ENCODE measurements at places on chromosomes 7 and 10. TPM values are rescaled to one million over a fixed set of nuclear protein-coding genes. Genes with fewer than 3 reads are reported as not detected.
A peak's percentile ranks its signal among the peaks of the same experiment; 100 is the strongest.

- no peaks in the 10 kb centered on the region for H3K4me1 ChIP-seq
- no peak overlapping the region for H3K4me3 ChIP-seq
- no peak for DNase-seq
These were observed 122.7 kb upstream of the TMEM229A start for GRCh38 chr7:124155432-124156022.

Gene CALCR
- total RNA-seq = 0.44 TPM

GRCh38 chr7:138328215-138328614, 131.8 kb upstream of the TRIM24 start:
- H3K4me3 ChIP-seq = no peak overlapping the region
- no peak overlapping the region for H3K27ac ChIP-seq
- H3K36me3 ChIP-seq = peaks cover 28% of the 10 kb centered on the region
- H3K27me3 ChIP-seq = no peaks in the 10 kb centered on the region
- DNase-seq = no peak

DNA sequence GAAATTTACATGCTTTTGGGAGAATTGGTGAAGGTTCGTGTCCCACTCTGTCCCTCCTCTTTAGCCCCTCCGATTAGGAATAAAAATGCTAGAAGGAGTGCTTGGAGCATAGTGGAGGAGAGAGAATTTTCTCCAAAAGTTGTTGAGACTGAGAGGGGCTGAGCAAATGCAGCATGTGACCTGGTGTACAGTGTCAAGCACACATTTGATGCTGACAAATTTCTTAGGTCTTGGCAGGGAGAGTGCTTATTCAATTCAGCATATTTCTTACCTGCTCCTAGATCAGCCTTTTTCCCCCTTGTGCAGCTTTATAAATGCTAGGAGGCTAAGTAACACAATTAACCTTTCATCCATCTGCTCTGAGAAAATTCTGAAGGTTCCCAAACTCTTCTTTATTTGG, 189.0 kb downstream of the GALNT17 start:
- H3K27ac ChIP-seq = no peak overlapping the region
- H3K4me1 ChIP-seq = peaks cover 4% of the 10 kb centered on the region
- no peak for DNase-seq
- H3K27me3 ChIP-seq = no peaks in the 10 kb centered on the region
- 0 out of 2 replicates have a peak, but pooled peaks cover 9% of the 10 kb centered on the region for H3K36me3 ChIP-seq
- H3K4me3 ChIP-seq = no peak overlapping the region

Gene CLDN3
- 16.9 TPM for total RNA-seq

DNA sequence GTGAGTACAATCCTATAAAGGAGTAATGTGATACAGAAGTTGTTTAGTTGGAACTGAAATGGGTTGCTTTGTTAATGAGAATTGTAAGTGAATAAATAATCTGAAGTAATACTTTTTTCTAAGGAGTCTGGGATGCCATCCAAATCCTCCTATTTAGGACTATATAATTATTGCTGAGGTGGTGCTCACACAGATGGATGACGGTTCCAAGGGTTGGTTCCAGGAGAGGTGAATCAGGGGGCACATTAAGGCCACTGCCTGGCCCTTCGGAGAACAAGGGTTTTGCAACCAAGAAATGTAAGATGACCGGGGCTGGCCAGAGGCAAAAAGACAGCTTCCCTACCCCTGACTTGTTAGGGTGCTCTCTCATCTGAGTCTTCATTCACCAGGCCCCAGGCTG, 352.7 kb downstream of the PHTF2 start:
- H3K27me3 ChIP-seq = no peaks in the 10 kb centered on the region
- no peak overlapping the region for H3K27ac ChIP-seq
- H3K4me1 ChIP-seq = no peaks in the 10 kb centered on the region
- peaks cover 4% of the 10 kb centered on the region for H3K36me3 ChIP-seq

Gene C10orf67
- not detected for total RNA-seq

GRCh38 chr7:29019387-29019786, 61.3 kb upstream of the TRIL start:
- no peaks in the 10 kb centered on the region for H3K4me1 ChIP-seq
- H3K4me3 ChIP-seq = no peak overlapping the region
- no peak for DNase-seq
- no peak overlapping the region for H3K27ac ChIP-seq
- H3K27me3 ChIP-seq = no peaks in the 10 kb centered on the region

DNA sequence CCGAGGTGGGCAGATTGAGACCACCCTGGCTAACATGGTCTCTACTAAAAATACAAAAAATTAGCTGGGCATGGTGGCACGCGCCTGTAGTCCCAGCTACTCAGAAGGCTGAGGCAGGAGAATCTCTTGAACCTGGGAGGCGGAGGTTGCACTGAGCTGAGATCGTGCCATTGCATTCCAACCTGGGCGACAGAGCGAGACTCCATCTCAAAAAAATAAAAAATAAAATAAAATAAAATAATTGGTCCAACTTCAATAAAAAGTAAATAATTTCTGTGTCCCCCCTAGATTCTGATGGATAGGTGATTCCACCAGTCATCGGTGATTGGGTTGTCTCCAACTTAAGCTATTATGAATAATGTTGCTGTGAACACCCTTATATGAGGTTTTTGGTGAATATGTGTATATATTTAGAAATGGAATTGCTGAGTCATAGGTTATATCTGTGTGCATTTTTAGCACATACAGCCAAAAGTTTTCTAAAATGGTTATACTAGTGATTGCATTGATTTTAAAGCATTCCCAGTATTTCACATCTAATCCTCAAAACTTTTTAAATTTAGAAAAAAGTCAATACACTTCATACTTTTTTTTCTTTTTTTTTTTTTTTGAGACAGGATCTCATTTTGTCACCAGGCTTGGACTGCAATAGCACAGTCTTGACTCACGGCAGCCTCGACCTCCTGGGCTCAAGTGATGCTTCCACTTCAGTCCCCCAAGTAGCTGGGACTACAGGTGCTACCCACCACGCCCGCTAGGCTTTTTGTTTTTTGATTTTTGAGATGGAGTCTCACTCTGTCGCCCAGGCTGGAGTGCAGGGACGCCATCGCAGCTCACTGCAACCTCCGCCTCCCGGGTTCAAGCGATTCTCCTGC, 13.7 kb upstream of the SRPK2 start:
- DNase-seq = no peak
- H3K27ac ChIP-seq = no peak overlapping the region
- no peak overlapping the region for H3K4me3 ChIP-seq

DNA sequence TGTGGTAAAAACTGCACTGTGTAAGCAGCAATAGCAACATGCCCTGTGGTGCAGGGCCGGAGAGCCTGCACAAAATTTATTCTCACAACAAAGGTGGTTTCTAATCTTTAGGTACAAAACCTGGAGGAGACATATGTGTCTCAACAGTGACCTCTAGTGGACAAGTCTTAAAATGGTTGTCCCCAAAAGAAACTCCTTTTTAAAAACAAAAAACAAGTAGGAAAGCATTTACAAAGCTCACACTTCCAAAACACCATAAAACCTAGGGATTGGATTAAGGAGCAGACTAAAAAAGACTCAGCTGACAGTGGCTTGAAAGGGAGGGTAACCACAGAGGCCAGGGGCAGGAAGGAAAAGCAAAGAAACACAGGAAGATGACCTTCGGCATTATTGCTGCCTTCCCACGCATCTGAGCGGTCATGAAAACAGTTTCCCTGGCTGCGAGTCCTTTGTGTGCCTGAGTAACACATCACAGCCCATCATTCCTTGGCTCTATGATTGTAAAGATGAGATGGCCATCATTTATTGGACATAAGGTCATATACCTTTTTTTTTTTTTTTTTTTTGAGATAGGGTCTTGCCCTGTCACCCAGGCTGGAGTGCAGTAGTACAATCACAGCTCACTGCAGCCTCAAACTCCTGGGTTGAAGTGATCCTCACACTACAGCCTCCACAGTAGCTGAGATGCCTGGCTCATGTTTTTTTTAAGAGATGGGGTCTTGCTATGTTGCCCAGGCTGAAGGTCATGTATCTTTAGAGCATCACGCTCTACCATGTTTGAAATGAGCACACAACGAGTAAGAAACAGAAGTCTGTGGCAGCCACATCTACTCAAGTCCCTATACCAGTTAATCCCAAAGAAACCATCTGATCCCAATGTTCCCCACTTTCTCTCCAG, 39.5 kb downstream of the RSU1 start:
- no peaks in the 10 kb centered on the region for H3K27me3 ChIP-seq
- no peak overlapping the region for H3K27ac ChIP-seq
- H3K36me3 ChIP-seq = no peaks in the 10 kb centered on the region
- H3K4me3 ChIP-seq = no peak overlapping the region

DNA sequence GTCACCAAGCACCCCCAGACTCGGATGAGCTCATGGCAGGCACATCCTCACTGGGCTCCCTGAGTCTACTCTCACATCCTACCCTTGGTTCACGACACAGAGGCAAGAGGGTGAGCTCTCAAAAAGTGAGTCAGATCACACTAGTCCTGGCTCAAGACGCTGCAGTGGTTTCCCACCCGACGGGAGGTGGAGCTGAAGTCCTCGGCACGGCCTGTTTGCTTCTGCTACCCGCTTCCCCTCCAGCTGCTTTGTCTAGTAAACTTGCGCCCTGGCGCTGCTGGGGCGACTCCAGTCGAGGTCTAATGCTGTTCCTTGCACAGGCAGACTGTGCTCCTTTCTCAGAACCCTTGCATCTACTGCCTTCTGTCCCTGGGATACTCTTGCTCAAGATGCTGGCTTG, 13.5 kb upstream of the SFMBT2 start:
- H3K27me3 ChIP-seq = no peaks in the 10 kb centered on the region
- peak; percentile 54 for DNase-seq
- no peaks in the 10 kb centered on the region for H3K36me3 ChIP-seq
- no peak overlapping the region for H3K27ac ChIP-seq
- H3K4me1 ChIP-seq = peaks cover 7% of the 10 kb centered on the region

- no peaks in the 10 kb centered on the region for H3K4me1 ChIP-seq
- no peak overlapping the region for H3K4me3 ChIP-seq
- H3K36me3 ChIP-seq = no peaks in the 10 kb centered on the region
- DNase-seq = no peak
These were observed 48.9 kb upstream of the DUSP5 start for GRCh38 chr10:110448682-110449418.

- no peaks in the 10 kb centered on the region for H3K4me1 ChIP-seq
- H3K27ac ChIP-seq = no peak overlapping the region
- H3K27me3 ChIP-seq = no peaks in the 10 kb centered on the region
- no peaks in the 10 kb centered on the region for H3K36me3 ChIP-seq
- DNase-seq = no peak
These were observed 405.2 kb downstream of the DGKB start for GRCh38 chr7:14497390-14497789.

Gene MYL10
- total RNA-seq = 0.50 TPM

Gene NRP1
- 4.1 TPM for total RNA-seq

GRCh38 chr7:27693794-27694193, 31.1 kb upstream of the HIBADH start:
- H3K4me3 ChIP-seq = no peak overlapping the region
- H3K27me3 ChIP-seq = no peaks in the 10 kb centered on the region
- DNase-seq = no peak
- H3K36me3 ChIP-seq = no peaks in the 10 kb centered on the region
- no peak overlapping the region for H3K27ac ChIP-seq

DNA sequence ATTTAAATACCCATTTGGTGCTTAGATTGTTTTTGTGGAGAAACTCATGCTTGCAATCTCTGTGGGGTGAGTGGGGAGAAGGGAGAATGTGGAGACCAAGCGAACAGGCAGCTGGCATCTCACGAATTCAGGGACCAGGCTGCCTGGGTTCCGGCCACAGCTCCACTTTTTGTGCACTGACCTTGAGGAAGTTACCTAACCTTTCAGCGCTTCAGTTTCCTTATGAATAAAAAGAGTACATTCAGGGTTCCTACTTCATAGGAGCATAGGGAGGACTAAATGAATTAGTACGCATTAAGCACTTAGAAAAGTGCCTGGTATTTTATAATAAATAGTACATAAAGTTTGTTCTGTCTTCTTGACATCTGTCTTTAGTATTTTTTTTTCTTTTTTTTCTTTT, 72.5 kb downstream of the PRTFDC1 start:
- H3K27me3 ChIP-seq = no peaks in the 10 kb centered on the region
- no peak overlapping the region for H3K27ac ChIP-seq
- peaks cover 7% of the 10 kb centered on the region for H3K36me3 ChIP-seq

- H3K36me3 ChIP-seq = no peaks in the 10 kb centered on the region
- no peak for DNase-seq
- no peaks in the 10 kb centered on the region for H3K27me3 ChIP-seq
- no peak overlapping the region for H3K27ac ChIP-seq
- H3K4me3 ChIP-seq = no peak overlapping the region
These were observed 43.3 kb downstream of the POLR1F start for GRCh38 chr7:19665399-19666008.

- no peak overlapping the region for H3K27ac ChIP-seq
- H3K36me3 ChIP-seq = peaks cover 19% of the 10 kb centered on the region
- no peak for DNase-seq
- no peaks in the 10 kb centered on the region for H3K27me3 ChIP-seq
- no peak overlapping the region for H3K4me3 ChIP-seq
These were observed 56.0 kb downstream of the TACR2 start for GRCh38 chr10:69360485-69361302.

DNA sequence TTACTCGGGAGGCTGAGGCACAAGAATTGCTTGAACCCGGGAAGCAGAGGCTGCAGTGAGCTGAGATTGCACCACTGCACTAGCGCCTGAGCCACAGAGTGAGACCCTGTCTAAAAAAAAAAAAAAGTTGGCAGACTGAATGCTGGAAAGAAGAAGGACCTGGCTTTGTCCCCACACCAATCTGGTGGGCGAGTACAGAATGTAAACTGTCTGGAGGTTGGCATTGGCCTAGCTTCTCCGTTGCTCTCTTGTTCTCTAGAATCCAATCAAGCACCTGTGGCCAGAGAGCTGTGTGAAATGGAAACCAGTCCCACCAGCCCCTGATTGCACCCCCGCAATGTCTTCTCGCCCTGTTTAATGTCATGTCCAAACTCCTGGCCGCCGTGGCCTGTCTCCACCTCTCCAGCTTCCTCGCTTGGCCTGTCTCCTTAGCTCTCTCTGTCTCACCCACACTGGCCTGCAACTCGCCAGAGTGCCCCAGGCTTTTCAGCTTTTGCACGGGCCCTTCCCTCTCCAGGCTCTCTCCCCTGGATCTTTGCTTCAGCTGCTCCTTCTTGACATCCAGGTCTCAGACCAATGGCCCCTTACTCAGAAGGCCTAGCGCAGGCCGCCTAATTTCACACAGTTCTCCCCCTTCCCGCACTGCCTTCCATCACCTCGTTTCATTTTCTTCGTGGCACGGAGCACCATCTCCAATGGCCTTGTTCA, 670 bp upstream of the AGK start:
- peaks cover 3% of the 10 kb centered on the region for H3K36me3 ChIP-seq
- peak overlapping the region; percentile 85 for H3K4me3 ChIP-seq
- no peaks in the 10 kb centered on the region for H3K27me3 ChIP-seq
- no peak overlapping the region for H3K27ac ChIP-seq

- H3K36me3 ChIP-seq = peaks cover 31% of the 10 kb centered on the region
- H3K4me1 ChIP-seq = peaks cover 27% of the 10 kb centered on the region
- no peak overlapping the region for H3K27ac ChIP-seq
- no peak for DNase-seq
- no peaks in the 10 kb centered on the region for H3K27me3 ChIP-seq
These were observed 27.1 kb downstream of the ZNF775 start for GRCh38 chr7:150406312-150406566.

Gene INHBA
- total RNA-seq = 1.6 TPM

Gene PNLIP
- total RNA-seq = not detected

GRCh38 chr10:125121003-125121402, 39.4 kb downstream of the CTBP2 start:
- H3K4me1 ChIP-seq = peaks cover 11% of the 10 kb centered on the region
- no peak overlapping the region for H3K27ac ChIP-seq
- DNase-seq = no peak
- no peaks in the 10 kb centered on the region for H3K27me3 ChIP-seq

Gene PHTF2
- 17.0 TPM for total RNA-seq

- DNase-seq = no peak
- no peak overlapping the region for H3K27ac ChIP-seq
- no peak overlapping the region for H3K4me3 ChIP-seq
- H3K27me3 ChIP-seq = no peaks in the 10 kb centered on the region
- H3K36me3 ChIP-seq = peaks cover 28% of the 10 kb centered on the region
- H3K4me1 ChIP-seq = no peaks in the 10 kb centered on the region
These were observed 40.2 kb downstream of the COA1 start for GRCh38 chr7:43689115-43689514.
